ENCODE measurements at places on chromosomes 4 and X.

- DNase-seq: no peak
Measured at GRCh38 chr4:112277220-112277619, 8.5 kb downstream of the TIFA start.

DNA sequence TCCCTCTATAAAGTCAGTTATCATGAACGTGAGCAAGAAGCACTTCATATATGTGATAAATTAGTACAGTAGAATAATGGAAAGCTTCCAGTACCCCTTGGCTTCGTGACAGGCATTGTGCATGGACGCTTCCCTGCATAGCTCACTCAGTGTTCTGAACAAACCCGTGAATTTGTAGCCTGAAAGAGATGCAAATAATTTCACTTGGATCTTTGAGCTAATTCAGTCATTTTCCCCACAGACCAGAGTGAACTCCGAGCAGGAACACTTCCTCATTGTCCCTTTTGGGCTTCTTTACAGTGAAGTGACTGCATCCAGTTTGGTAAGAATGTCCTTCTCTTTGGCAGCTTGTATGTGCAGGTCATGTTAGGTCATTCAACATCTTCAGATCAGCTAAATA, 50.1 kb downstream of the ADD1 start:
- no peak for DNase-seq

DNA sequence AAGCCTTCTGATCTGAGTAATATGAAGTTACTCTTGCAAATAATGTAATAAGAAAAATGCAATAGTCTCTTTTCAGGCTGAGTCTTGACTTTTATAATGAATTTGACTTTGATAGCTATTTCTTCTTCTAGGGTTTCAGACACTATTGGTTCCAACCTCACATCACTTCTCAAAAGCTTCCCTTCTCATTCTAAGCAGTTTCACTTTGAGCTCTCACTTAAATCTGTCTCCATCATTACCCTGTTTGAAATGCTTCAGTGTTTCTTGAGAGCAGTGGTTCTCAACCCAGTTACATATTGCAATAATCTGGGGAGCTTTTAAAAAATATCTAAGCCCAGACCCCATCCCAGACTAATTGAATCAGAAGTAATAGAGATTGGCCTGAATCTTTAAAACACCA, 40.5 kb upstream of the BMP2K start:
- no peak for DNase-seq

DNA sequence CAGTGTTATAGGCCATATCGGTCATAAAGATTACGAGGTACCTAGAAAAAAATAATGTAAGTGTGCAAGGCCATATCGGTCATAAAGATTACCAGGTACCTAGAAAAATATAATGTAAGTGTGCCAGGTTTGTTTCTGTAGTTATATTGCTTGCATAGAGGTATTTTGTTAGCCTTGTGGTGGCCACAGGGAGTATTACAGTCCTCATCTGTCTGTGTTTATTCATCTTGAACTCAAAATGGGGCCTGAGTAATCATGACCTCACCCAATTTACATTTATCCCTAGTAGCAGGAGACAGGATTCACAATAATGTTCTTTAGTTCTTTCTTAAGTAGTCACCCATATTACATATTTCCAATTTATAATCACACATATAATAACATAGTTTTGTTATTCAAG, 459.7 kb downstream of the MID1IP1 start:
- no peak for DNase-seq

DNA sequence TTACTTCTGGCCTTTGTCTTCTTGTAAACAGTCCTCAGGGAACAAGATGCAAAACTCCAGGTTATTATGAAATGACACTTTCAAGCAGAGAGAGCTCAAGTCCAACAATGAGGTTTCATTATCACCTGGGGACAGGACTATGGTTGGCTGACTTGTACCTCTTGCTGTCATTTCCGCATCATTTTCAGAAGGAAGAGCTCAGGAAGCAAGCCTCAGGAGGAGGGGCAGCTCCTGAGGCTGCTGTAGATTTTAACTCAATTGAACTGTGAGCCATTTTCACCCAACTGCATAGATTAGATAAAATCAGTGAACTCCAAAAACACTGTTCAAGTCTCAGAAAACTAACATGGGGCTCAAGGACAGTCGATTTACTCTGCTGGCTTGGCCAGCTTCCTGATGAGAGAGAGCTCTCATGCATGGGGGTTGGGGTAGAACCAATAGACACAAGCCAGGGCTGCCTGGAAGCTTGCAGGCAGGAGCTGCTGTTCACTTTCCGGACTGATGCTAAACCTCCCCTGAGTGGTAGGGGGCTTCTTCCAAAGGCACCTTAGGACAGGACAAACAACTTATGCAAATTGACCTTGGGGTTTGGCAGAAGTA, 23.6 kb downstream of the TMEM255A start:
- DNase-seq: no peak

GRCh38 chrX:40446921-40447320, 133.8 kb upstream of the ATP6AP2 start:
- DNase-seq: no peak
